ENCODE measurements at places on chromosomes 7 and 10.
A peak's percentile ranks its signal among the peaks of the same experiment; 100 is the strongest.

DNA sequence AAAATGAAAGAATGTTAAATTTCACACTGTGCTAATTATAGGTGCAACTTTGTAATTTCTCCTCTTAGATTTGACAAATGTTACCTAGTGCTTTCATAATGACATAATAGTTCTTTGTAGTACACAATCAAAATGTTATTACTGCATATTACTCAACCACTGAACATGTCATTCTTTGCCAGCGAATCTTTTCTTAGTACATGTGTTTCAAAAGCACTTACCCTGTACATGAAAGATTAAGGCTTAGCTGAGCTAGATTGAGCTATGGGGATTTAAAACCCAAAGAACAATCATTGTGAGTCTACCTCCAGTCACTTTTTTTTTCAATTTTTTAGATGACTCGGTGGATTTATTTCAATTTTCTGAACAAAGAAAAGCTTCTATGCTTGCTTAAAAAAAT, 123.5 kb upstream of the FERD3L start:
- peak; percentile 29 for DNase-seq

- DNase-seq: no peak
Measured at GRCh38 chr7:29350351-29350750, 155.8 kb downstream of the CHN2 start.

GRCh38 chr7:16350634-16351033, 70.7 kb downstream of the CRPPA start:
- DNase-seq: no peak

GRCh38 chr7:158758586-158759244, 54.1 kb upstream of the NCAPG2 start:
- DNase-seq: no peak

- DNase-seq: peak; percentile 46
Measured at GRCh38 chr7:115471891-115472290, 550.0 kb downstream of the MDFIC start.

DNA sequence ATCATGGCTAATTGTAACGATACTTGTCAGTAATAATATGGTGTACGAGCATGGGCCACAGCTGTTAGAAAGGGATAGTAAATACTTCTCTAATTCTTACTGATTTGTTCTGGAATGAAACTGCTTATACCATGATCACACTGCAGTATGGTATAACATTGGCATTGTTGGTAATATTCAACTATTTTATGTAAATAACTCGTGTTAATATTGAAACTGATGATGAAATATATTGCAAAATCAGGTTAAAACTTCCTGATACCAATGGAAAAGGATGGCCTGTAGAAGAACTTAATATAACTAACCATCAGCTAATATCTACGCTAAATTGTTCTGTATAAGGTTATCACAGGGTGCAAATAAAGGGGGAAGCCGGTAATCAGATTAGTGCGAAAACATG, 10.3 kb downstream of the OR2A14 start:
- no peak for DNase-seq

- DNase-seq: peak; percentile 66
Measured at GRCh38 chr7:39754326-39755120, 131.2 kb downstream of the RALA start.

GRCh38 chr10:34740321-34740720, 74.8 kb downstream of the PARD3 start:
- DNase-seq: no peak

GRCh38 chr10:6327961-6328698, 125.4 kb downstream of the PFKFB3 start:
- DNase-seq: no peak

Data from AG10803 (cell line).